ENCODE measurements at places on chromosomes 16 and 17.

DNA sequence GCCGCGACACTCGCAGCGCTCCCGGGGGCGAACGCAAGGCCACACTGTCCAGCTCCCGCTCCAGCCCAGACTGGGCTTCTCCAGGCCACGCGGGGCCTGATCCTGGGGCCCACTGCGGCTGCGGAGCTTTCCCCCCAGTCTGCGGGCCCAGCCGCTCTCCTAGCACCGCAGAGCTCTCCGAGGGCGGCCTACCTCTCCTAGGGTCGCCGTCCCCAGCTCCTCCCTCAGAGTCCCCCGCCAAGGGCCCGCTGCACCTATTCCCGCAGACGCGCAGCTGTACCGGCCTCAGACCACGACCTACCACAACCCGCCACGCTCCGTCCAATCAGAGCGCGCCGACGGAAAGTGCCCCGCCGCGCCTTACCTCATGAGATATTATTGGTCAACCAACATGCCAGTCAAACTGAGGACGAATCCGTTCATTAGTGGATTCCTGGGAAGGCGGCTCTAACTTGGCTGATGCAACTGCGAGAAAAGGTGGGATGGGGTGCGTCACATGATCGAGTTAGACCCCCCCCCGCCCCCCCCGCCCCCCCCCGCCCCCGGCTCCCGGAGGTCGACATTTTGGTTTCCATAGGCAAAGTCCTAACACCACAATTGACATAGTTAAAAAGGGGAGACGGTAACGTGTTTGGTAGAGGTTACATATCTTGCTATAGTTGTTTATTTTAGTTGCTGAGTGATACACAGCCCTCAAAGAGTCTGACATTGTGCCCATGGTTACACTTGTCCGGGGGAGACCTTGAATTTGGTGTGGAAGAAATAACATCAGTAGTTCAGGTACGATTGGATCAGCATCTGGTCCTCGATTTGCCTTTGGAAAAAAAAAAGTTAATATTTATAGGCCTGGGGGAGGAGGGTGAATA is at the start of gene AARS1:
Gene AARS1 (minus strand): TSS at position 278 of the 866 bp plus-strand sequence. CDS start 6,743 bp downstream, outside the sequence.
- peak; percentile 79 for DNase-seq

GRCh38 chr17:37570527-37571093 is 38.6 kb downstream of the SYNRG start:
- no peak for DNase-seq

GRCh38 chr16:57612494-57612893 is 15.9 kb upstream of the ADGRG1 start:
- no peak for DNase-seq

DNA sequence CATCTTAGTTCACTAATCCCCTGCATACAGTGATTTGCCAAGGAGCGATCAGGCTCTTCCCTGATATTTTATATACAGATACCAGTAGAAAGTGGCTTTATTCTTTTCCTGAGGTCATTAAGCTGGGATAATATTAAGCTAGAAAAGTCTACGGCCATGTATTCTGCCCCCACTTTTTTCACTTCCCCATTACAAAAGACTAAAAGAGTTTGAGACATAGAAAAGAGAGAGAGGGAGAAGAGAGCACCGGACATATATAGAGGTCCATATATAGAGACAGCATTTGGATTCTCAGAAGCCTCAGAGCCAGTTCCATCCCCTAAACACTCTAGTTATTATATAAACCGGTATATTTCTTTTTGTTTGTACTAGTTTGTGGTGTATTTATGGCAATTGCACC is 166.5 kb upstream of the ANKFN1 start:
- no peak for DNase-seq

DNA sequence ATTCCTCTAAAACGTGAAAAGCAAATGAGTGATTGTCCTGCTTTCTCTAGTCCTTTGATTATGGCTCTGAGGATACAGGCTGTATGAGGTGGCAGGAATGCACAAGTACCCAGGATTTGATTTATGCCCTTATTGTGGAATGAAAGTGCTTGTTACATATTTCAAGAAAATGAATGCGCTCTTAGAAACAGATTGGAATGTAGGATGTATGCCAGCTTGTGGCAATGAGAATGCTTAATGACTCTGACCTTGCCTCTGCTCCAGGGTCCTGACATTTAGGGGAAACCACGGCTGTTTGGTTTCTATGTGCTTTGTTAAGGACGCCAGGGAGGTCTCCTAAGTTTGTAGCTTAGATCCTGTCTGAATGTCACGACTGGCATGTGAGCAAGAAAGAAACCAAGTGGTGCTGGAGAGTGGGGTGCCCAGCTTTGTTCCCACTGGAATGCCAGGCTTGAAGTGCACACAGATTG is 22.0 kb downstream of the PRCD start:
- no peak for DNase-seq

GRCh38 chr17:19250421-19251173 is 13.4 kb downstream of the EPN2 start:
- no peak for DNase-seq

GRCh38 chr16:85640585-85640984 is 27.5 kb downstream of the GSE1 start:
- no peak for DNase-seq
